Stimulated activated memory B cell treated with anti-CD40 and anti-IgM and Interleukin-4, amounts not matched to agents 10 μg/mL and 1 μg/mL and 100 μg/mL, for 72 hours (primary cell): ENCODE measurements at places on chromosomes 12 and 14.

- H3K27me3 ChIP-seq: peaks cover 4% of the 10 kb centered on the region
- H3K27ac ChIP-seq: no peak overlapping the region
- no peaks in the 10 kb centered on the region for H3K4me1 ChIP-seq
- no peaks in the 10 kb centered on the region for H3K36me3 ChIP-seq
Measured at GRCh38 chr12:75603475-75603874, 92.1 kb upstream of the KRR1 start.

GRCh38 chr12:104273503-104273902 is 30.0 kb upstream of the EID3 start:
- ATAC-seq: no peak
- no peak overlapping the region for H3K4me3 ChIP-seq
- peaks cover 13% of the 10 kb centered on the region for H3K4me1 ChIP-seq
- no peaks in the 10 kb centered on the region for H3K36me3 ChIP-seq
- H3K27ac ChIP-seq: no peak overlapping the region

DNA sequence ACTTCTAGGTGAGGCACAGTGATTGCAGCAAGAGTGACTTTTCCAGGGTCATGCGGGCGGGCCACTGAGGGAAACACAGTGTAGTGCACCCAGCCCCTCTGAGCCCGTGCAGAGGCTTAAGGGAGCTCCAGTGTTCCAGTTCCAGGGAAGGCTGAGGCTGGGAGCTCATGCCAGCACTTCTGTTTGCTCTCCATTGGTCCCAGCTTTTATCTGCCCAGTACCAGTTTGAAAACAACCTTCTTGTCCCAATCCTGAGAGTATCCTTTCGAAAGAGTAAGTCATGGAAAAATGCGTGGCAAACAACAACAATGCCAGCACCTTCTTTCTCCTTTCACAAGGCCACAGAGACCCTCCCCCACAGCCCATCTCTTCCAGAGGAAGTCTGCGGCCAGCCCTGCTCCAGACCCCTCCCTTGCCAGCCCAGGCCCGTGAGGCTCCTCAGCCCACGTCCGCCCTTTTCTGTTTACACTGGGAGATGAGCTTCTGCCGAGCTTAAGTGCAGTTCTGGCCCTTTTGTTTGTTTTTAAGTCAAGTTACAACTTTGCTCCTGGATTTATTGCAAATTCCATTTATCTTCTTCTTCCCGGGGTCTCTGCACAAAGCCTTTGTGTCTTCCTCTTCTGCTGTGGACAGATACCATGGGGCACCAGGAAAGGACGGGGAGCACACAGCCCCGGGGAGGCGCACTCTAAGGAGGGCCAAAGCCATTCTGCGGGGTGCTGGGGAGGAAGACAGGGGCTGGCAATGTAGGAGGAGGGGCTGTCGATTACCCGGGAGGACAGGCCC is 185.6 kb downstream of the ZFP36L1 start:
- no peak overlapping the region for H3K4me3 ChIP-seq
- no peaks in the 10 kb centered on the region for H3K4me1 ChIP-seq
- ATAC-seq: no peak
- H3K36me3 ChIP-seq: no peaks in the 10 kb centered on the region
- H3K27ac ChIP-seq: no peak overlapping the region

DNA sequence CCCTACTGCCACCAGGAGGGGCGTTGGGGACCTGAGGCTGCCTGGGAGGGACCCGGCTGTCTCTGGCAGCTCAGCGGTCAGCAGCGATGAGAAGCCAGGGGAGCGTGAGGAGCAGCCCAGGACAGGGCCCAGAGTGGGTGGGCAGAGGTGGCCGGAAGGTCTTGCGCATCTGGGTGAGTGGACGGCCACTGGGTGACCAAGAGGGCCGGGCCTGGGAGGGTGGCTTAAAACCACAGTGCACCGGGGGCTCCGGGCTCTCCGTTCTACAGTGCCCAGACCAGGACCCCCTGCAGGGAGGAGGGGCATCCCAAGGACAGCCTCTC is 10.0 kb downstream of the INF2 start:
- H3K27ac ChIP-seq: no peak overlapping the region
- H3K27me3 ChIP-seq: no peaks in the 10 kb centered on the region
- peaks cover 33% of the 10 kb centered on the region for H3K4me1 ChIP-seq
- no peak overlapping the region for H3K4me3 ChIP-seq

- ATAC-seq: no peak
- H3K4me1 ChIP-seq: peaks cover 44% of the 10 kb centered on the region
- H3K36me3 ChIP-seq: peaks cover 48% of the 10 kb centered on the region
Measured at GRCh38 chr12:82357845-82358199, 365 bp downstream of the CCDC59 start.

DNA sequence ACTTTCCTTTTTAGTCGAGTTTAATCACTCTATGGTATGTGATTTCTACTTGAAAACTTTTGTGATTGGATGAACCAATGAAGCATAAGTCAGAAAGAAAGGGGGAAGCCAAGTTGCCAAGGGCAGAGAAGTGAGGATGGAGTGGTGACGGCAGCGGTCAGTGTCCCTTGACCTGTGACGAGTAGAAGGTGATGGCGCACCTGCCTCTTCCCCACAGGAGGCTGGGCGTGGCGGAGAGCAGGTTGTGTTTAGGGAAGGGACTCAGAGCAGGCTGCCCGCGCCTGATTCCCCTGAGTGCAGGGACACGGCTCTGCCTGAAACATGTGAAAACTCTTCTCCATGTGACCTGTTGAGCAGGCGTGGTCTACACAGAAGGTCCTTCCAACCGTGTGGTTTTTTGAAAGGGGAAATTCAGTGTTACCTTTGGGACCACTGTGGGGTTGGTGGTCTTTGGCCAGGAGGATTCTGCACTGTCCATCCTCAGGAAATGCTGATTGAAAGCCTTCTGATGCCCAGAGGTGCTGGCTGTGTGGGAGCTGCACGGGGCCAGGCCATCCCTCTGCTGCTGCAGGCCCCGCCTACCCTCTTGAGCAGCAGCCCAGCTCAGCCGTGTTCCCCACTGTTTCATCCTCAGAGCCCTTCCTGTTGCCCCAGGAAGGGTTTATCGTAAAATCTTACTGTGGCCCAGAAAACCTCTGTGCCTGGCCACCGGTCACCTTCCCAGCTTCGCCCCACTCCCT is 23.5 kb upstream of the AMN start:
- H3K27ac ChIP-seq: peak overlapping the region; percentile 87
- H3K36me3 ChIP-seq: peaks cover 65% of the 10 kb centered on the region
- ATAC-seq: peak; percentile 60
- H3K4me1 ChIP-seq: peaks cover 77% of the 10 kb centered on the region
- no peaks in the 10 kb centered on the region for H3K27me3 ChIP-seq

DNA sequence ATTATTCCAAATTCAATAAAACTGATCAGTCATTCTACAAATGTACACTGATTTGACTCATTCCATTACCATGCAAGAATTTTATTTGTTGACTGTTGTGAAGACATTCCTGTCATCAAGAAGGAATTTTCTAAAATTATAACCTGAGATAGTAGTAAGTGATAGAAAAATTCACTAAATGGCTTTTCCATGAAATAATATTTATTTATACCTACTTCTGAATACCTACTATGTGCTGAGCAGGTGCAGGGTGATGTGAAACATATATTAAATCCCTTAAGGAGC is 841.7 kb downstream of the NRXN3 start:
- H3K27ac ChIP-seq: no peak overlapping the region
- H3K4me3 ChIP-seq: no peak overlapping the region
- H3K36me3 ChIP-seq: no peaks in the 10 kb centered on the region

DNA sequence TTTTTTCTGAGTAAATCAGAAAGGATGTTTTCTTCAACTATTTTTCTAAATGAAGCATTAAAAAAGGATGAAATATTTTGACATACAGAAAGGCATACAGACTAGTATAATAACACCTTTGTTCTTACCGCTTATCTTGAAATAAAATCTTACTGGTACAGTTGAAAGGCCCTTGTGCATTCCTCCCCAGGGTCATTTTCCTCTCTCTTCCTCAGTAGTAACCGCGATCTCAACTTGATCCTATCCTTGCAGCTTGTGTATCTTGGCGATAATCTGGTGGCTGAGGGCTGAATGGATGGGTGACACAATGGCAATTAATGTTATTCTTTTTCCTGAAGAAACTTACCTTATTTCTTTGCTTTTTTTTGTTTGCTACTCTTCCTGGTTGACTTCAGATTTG is 18.5 kb downstream of the GAS2L3 start:
- H3K36me3 ChIP-seq: no peaks in the 10 kb centered on the region
- H3K4me1 ChIP-seq: no peaks in the 10 kb centered on the region

- H3K27me3 ChIP-seq: no peaks in the 10 kb centered on the region
- peak overlapping the region; percentile 90 for H3K27ac ChIP-seq
- peak; percentile 73 for ATAC-seq
- peaks cover 55% of the 10 kb centered on the region for H3K4me1 ChIP-seq
- H3K4me3 ChIP-seq: no peak overlapping the region
Measured at GRCh38 chr14:95464103-95464502, 52.3 kb downstream of the SYNE3 start.

DNA sequence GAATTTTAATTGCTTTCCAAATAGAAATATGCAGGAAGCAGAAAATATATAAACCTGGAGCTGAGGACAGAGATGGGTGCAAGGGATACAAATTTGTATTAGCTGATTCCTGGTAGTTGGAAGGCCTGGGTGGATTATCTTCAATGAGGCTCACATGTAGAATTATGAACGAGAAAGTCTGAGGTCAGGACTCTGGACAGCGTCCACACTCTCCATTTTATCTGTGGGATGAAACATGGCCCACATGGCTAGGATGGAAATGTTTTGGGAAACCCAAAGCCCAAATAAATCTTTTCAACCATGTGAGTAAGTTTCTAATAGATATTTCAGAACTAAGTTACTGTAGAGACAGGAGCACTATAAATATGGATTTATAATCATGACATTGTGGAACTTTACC is 256.1 kb downstream of the APAF1 start:
- no peaks in the 10 kb centered on the region for H3K36me3 ChIP-seq
- no peak overlapping the region for H3K27ac ChIP-seq
- no peaks in the 10 kb centered on the region for H3K4me1 ChIP-seq
- no peak overlapping the region for H3K4me3 ChIP-seq

GRCh38 chr14:61673305-61673704 is 22.0 kb upstream of the HIF1A start:
- no peak overlapping the region for H3K4me3 ChIP-seq
- ATAC-seq: no peak
- no peaks in the 10 kb centered on the region for H3K4me1 ChIP-seq
- no peak overlapping the region for H3K27ac ChIP-seq

- peaks cover 30% of the 10 kb centered on the region for H3K4me1 ChIP-seq
- no peak for ATAC-seq
- H3K27ac ChIP-seq: no peak overlapping the region
- no peaks in the 10 kb centered on the region for H3K27me3 ChIP-seq
Measured at GRCh38 chr14:105340821-105341733, 26.5 kb downstream of the PACS2 start.

- ATAC-seq: no peak
- H3K27me3 ChIP-seq: no peaks in the 10 kb centered on the region
- no peaks in the 10 kb centered on the region for H3K36me3 ChIP-seq
- H3K4me3 ChIP-seq: no peak overlapping the region
- no peak overlapping the region for H3K27ac ChIP-seq
- H3K4me1 ChIP-seq: no peaks in the 10 kb centered on the region
Measured at GRCh38 chr14:33564774-33565630, 385.9 kb downstream of the EGLN3 start.

- H3K4me1 ChIP-seq: no peaks in the 10 kb centered on the region
- ATAC-seq: no peak
- no peak overlapping the region for H3K27ac ChIP-seq
- H3K4me3 ChIP-seq: no peak overlapping the region
Measured at GRCh38 chr12:40616383-40616915, 75.8 kb upstream of the CNTN1 start.

- no peak for ATAC-seq
- no peak overlapping the region for H3K4me3 ChIP-seq
Measured at GRCh38 chr14:71586131-71586897, 345.9 kb upstream of the RGS6 start.

- peak overlapping the region; percentile 0 for H3K27ac ChIP-seq
- H3K4me3 ChIP-seq: no peak overlapping the region
- no peaks in the 10 kb centered on the region for H3K27me3 ChIP-seq
Measured at GRCh38 chr12:69566603-69567002, 18.7 kb upstream of the CCT2 start.

DNA sequence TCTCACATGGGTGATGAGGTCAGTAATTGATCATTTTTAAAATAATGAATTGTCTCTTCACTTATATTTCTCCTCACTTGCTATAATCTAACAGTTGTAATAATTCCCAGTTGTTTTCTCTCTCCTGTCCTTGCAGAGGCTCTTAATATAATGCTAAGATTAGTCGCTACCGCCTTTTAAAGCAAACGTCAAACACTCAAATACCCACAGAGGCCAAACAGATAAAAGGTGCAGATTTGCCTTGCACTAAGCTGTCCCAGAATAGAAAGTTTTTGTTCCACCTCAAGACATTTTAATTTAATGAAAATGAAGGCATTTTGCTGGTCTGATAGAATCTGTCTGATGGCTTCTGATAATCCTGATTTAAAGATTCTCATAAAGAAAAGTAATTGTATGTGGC is 159.0 kb downstream of the KICS2 start:
- no peak for ATAC-seq
- H3K27ac ChIP-seq: no peak overlapping the region
- no peak overlapping the region for H3K4me3 ChIP-seq
- H3K27me3 ChIP-seq: no peaks in the 10 kb centered on the region
- no peaks in the 10 kb centered on the region for H3K4me1 ChIP-seq
